ENCODE measurements at places on chromosomes 4 and X.

DNA sequence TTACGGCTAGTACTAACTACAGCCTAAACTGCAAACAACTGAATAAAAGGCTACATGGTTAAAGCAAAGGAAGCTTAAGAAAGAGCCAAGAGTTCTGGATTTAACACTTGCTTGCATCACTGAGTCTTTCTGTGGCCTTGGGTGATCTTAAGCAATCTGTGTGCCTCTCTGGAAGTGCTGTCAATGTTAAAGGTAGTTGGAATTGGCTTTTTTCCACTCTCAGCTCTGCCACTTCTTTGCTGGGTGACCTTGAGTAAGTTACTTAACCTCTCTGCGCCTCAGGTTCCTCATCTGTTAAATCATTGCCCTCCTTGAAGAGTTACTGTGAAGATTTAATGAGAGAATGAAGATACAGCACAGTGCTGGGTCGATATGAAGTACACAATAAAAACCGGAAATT, 15.7 kb downstream of the SLC2A9 start:
- no peak for DNase-seq

GRCh38 chr4:38762560-38762959, 20.2 kb downstream of the TLR10 start:
- DNase-seq = no peak

- DNase-seq = no peak
Observed at GRCh38 chr4:86508436-86508835, 85.7 kb upstream of the PTPN13 start.

DNA sequence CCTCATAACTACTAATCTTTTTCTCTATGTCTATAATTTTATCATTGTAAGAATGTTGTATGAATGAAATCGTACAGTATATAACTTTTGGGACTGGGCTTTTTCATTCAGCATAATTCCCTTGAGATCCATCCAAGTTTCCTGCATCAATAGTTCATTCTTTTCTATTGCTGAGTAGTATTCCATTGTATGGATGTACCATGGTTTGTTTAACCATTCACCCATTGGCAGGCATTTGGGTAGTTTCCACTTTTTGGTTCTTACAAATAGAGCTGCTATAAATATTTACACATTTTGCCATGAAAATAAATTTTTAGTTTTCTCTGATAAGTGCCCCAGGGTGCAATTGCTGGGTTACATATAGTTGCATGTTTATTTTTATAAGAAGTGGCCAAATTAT, 659.8 kb downstream of the RAPGEF2 start:
- no peak for DNase-seq
